Fibroblast of the aortic adventitia (primary cell): ENCODE measurements at places on chromosomes 2 and 18.

DNA sequence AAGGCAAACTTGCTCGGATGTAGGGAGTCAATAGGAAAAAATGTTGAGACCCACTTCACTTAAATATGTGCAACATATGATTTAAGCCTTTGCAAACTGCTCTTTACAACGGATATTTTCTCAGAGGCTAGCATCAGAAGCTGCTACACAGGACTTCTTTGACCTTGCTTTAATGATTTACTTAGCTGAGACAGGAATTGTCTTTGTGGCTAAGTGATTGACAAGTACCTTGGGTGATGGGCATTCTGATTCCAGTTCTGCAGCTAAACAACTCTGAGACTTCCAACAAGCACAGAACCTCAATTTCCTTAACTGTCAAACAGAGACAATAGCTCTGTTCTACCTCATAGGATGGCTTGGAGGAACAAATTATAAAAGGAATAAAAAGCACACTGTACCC, 150.2 kb downstream of the NCKAP5 start:
- no peak for DNase-seq

- DNase-seq, result no peak
Observed at GRCh38 chr2:215241791-215242305, 70.0 kb upstream of the ATIC start.

GRCh38 chr2:66915237-66915636, 480.3 kb downstream of the MEIS1 start:
- DNase-seq, result peak; percentile 19

DNA sequence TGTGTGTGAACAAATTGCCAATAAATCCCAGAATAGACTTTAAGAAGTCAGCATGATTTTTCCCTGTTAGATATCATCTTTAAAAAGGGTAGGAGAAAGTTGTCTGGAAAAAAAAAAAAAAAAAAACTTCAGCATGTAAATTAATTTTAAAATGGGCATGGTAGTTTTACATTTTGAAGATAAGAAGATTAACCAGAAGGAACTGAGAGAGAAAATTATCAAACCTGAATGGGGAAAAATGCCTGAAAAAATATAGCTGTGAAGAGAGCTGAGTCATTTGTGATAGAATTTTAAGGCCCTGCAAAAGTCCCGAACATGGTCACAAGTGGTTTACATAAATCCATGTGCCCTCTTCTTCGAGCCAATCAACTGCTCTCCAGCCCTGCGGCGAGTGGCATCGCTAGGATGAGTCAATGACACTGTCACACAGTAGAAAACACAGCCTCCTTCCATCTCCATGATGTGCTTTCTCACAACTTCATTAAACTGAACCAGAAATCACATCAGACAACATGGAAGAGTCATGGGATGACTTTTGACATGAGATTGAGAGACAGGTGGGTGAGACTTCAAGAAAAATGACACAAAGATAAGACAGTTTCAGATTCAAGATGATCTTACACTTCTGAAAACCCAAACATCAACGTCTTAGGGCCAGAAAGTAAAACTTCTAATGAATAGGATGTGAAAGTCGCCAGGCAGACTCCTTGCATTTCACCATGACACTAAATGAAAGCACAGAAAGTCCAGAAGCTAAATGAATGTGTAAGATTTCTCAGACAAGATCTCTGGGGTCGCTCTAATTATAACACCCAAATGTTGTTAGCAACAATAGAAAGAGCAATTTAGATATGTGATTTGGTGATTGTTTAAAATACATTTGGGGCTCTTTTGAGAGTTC, 273.0 kb upstream of the ID2 start:
- DNase-seq, result no peak

GRCh38 chr2:140650825-140651224, 1480.0 kb downstream of the LRP1B start:
- peak; percentile 57 for DNase-seq

DNA sequence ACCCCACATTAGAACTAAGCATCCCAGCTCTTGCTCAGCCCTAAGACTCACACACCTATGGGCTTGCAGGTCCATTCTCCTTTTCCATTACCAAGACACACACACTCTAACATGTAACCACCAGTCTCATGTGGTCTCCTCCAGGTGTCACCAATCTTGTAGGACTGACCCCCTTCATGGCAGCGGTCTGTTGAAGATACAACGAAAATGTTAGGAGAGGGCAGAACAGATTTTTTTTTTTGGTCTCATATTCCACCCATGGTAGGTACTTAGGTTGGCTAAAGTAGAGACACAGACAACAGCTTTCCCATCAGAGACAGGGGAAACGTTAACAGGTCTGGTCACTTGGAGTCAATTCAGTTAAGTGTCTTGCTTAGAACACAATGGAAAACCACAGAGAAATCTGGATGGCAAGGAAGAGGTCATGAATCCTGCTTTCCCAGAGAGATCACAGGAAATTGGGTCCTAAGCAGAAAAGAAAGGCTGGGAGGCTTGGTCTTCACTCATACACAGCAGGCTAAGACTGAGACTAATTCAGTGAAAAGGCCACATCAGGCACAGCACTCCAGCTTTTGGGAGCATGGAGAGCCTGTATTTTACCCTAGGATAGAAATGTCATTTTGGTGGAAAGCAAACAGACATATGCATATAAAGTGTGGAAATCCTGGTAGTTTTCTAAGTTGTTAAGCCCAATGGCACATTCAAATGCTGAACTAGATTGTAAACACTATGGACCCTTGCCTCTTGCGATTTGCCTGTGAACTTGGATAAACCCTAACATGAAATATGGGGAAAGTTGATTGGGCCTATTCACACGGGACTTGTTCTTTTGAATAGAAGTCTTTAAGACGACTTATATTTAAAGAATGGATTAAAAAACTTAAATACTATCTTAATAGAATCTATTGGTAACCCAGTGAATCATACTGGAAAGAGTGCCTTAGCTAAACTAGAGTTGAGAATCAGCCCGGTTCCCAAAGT, 3.8 kb downstream of the FN1 start:
- peak; percentile 56 for DNase-seq

- no peak for DNase-seq
Observed at GRCh38 chr2:113054066-113054465, 1.4 kb upstream of the IL36B start.

DNA sequence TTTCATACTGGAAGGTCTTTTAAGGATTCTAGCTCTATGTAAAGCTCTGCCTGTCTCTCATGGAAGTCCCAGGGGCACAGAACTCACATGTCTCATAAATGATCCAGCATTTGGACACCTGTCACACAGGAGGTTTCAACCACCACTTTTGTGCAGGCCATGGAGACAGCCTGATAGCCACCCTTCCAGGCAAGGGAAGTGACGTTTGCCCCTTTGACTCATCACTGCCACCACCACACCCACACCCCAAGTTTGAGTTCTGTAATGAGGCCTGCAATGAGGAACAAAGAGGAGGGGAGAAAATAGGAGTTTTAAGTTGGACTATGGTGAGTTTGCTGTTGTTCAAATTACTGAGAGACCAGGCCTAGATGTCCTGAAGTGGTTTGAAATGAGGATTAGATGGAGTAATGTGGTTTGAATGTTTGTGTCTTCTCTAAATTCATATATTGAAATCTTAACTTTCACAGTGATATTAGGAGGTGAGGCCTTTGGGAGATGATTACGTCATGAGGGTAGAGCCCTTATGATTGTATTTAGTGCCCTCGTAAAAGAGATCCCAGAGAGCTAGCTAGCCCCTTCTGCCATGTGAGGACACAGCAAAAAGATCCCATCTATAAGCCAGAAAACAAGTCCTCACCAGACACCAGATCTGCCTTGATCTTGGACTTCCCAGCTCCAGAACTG, 175.3 kb upstream of the EPHA4 start:
- DNase-seq, result no peak

DNA sequence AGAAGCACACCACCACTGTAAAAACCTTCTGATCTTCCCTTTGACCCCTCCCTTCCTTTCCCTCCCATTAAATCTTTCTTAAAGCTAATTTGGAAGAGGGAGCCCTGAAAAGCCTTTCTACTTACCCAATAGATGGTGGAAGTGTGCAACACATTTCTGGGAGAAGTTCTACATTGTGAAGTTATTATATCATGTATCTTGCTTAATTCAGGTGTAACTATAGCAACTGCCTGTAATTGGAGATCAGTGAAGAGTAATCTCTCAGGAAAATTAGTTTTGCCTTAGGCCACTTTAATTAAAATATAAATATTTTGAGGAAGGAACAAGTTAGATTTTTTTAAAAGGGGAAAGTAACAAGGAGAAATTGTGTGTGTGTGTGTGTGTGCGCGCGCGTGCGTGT, 266.0 kb downstream of the SH3BP4 start:
- no peak for DNase-seq
